Fibroblast of the conjunctiva (primary cell): ENCODE measurements at places on chromosomes 11 and 22.

GRCh38 chr11:124586238-124586860, 16.6 kb downstream of the OR8A1 start:
- DNase-seq: peak; percentile 33

DNA sequence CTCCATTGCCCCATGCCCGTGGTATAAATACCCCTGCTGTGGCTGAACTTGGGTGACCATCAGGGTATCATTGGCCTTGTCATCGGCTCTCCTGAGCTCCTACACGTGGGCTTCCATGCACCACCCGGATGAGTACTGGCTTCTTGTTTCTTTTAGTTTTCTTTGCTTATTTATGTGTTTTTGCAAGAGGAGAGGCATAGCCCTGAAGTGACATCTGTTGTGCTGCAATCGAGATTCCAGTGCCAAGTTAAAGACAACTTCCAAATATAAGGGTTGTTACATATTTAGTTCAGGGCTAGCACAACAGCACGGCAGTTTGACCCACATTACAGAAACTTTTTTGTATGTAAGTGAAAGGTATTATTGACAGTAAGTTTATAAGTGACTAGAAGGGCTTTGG, 1087.1 kb downstream of the TBC1D22A start:
- no peak for DNase-seq

DNA sequence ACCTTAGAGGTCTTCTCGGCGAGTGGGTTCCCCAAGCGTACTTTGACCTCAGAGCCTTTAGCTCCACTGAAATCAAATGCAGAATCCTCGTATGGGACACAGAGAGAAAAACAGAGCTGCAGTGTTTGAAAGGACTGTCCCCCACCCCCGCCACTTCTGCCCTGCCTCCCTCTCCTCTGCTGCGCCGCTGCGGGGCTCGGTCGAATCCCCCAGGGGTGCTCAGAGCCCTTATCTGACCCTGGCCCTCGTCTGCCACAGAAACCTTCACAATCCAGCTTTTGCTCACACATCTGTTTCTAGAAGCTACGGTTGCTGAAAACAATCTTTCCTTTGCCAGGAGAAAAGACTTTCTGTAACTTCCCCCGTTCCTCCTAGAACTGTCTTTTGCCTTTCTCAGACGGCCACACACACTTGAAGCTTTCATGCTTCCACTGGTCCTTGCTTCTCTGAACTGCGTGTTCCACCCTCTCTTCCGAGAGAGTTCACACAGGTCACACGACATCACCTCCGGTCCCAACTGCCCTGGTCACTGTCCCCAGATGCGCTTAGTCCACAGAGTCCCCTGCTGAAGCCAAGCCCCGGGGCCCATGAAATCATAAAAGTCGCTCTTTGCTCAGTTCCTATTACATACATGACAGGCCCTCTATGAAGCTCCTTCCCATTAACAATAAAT, 3.7 kb downstream of the SMIM35 start:
- DNase-seq: no peak

DNA sequence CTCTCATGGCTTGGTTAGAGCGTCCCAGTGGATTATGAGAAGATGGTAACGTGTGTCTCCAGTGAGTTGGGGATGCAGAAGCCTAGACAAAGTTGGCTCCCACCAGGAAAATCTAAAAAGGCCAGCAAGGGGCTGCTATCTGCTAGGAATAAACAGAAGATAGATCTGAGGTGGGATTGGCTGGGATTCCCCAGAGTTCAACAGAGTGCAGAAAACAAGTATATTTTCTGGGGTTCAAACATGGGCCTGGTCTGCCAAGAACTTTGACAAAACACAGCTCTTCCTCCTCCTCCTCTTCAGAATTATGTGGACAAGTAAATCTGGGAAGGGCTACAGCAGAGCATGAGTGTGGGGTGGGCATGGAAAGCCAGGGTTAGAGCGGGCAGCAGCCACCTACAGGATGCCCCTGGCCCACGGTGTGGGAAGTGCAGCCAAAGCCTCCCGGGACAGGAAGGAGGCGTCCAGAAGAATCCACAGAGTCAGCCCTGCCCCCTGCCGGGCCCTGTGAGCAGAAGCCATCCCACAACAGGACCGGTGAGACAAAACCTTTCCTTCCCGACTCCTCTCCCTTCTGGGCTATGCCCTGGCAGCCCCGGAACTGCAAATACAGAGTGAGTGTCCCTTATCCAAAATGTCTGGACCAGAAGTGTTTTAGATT, 67.1 kb downstream of the CD82 start:
- DNase-seq: no peak

DNA sequence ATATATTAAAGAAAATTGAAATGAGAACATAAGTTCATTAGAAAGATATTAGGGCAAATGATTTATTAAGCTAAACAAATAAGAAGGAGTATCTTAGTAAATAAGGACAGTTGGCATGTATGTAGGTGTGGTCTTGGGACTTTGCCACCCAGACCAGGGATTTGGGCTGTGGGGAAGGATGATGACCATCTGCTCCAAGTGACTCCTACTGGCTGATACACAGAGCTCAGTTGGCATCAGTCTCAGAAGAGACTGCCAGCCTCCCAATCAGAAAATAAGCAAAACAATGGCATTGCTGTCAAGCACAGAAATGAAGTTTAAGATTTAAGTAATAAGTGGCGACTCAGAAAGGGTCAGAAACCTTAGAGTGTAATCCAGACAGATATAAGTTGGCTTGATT, 49.5 kb downstream of the PAX6 start:
- no peak for DNase-seq

DNA sequence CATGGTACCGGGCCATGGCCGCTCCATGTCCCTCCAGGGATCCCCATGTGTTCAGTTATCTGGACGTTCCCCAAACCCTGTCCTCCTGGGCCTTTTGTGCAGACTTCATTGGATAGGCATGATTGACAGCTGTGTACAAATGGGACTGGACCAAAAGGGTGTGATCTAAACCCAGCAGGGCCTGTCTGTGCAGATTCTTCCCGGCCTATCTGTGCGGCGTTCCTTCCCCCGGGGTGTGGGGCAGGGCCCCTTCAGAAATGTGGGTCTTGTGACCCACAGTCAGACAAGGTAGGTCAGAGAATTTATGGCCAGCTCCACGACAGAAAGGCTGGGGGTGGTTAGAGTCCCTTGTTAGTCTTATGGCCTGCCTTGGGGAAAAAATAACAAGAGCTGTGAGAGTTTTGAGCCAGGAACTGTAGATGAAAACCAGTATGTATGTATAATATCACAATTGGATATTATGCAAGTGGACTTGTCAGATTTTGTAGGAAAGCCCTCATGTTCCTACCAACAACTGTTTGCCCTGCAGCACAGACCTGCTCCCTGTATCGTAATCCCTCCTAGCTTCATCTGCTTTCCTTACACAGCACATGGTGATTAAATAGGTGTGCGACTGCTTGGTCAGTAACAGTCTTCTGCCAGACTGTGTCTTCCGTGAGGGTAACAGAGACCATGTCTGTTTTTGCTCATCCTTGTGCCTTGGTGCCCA, 31.7 kb downstream of the AP2A2 start:
- no peak for DNase-seq

DNA sequence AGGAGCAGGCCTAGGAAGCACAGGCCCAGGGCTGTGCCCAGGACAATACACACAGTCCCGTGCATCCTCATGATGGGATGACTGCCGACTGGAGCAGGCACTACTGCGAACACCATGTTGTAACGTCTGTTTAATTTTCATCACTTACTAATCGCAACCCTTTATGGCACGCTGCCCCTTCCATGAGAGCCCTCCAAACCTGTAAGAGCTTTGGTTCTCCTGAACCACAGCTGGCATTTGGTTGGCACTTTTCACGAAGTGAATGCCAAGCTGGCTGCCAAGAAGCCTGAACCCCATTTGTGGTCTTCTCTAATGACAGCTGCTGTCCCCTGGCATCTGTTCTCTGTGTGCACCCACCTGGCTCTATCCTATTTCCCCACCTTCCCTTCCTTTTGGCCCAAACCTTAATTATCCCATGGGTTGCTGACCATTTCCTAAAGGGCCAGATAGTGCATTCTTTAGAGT, 36.5 kb downstream of the APOL1 start:
- DNase-seq: no peak

- no peak for DNase-seq
Observed at GRCh38 chr11:132639403-132639802, 892.9 kb downstream of the OPCML start.

DNA sequence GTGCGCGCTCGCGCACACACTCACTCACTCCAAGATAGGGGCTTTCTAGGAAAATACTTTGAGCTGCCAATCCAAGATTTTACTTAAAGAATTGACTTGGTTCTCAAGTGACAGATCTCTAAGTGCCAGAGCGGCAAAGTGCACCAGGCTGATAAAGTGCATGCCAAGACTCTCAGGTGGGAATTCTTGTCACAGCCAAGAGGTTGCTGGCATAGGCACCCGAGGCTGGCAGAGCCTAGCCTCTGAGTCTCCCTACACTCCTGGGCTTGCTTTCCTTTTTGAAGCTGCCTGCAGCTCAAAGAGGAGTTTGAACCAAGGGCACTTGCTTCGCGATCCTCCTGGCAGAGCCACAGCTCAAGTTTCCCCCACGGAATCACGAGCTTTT, 2.5 kb upstream of the ADM start:
- DNase-seq: no peak
